ENCODE measurements at places on chromosomes 16 and 17.

GRCh38 chr16:87150681-87151280 is 166.4 kb downstream of the C16orf95 start:
- DNase-seq = no peak

DNA sequence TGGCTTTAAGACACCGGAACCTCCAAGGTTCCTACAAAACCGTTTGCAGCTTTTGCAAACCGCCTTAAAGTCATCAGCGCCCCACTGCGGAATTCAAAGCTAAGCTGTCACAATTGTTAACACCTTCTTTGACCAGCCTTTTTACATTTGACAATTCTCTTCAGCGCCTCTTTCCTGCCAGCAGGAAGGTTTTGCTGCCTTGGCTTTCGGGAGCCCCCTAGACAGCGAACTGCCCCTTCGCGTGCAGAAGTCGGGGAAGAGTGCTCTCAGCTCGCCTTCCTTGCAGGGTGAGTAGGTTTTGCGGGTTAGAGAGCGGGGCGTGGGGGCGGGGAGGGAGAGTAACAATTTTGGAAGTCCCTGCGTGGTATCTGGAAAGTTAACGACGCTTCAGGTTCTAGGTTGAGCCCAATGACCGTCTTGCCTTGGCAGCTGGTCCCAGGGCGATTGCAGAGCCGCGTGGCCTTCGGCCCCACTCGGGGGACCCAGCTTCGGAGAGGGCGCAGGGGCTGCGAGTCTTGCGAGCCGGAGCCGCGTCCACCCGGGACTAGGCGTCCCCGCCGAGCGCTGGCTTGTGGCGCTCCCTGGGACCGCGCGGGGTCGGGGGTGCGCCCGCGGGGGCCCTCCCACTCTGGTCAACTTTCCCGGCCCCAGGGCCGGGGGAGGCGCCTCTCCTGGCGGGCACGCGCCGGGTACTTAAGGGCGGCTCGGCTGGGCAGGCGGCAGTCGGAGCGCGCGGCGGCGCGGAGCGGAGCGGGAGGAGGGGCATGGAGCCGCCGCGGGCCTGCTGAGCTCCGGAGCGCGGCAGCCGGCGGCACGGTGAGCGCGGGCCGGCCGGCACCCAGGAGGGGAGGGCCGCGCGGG is at the start of gene HAS3:
Gene HAS3, plus strand, starts transcription at position 153 of the 861 bp plus-strand sequence. CDS start 3,743 bp downstream, outside the sequence.
- no peak for DNase-seq

DNA sequence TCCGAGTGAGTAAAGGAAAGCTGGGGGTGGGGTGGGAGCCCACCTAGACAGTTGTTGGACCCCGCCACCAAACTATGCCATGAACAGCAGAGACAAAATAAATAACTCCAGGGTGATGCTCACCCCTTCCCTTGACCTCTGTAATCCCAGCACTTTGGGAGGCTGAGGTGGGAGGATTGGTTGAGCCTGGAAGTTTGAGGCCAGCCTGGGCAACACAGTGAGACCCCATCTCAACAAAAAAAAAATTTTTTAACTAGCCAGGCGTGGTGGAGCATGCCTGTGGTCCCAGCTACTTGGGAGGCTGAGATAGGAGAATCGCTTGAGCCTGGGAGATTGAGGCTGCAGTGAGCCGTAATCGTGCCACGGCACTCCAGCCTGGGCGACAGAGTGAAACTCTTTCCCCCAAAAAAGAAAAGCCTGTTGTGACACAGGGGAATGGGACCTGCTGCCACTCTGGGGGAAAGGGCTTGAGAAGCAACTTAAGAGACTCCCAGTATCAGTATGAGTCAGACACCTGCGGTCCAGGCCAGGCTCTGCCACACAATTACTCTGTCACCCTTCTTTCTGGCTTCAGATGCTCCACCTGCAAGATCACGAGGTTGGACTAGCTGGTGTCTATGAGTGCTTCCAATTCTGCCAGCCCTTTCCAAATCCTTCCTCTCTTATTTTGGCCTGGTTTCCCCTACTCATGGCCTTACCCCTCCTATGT is 5.0 kb downstream of the SGCA start:
- no peak for DNase-seq

- no peak for DNase-seq
Observed at GRCh38 chr17:4479340-4479981, 19.2 kb upstream of the SPNS2 start.

DNA sequence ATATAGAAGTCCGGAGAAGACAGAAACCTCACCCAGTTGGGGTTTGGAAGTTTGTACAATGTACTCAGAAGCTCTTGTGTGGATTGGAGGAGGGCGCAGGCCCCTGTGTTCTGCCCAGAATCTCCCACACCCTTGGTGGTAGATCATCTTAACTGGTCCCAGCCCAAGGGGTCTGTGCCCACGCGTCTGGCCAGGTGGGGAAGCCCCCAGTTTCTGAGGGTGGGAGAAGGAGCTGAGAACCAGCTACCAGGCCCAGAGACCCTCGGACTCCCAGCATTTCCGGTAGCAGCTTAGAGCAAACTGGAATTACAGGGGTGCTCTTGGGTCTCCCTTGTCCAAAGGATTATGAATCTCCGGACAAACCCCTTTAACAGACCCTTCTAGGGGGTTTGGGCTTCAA is 2.3 kb upstream of the PPP1R9B start:
- DNase-seq = no peak

- DNase-seq = no peak
Observed at GRCh38 chr17:77821114-77821513, 137.4 kb upstream of the TNRC6C start.

- DNase-seq = no peak
Observed at GRCh38 chr17:38892083-38892482, 22.2 kb downstream of the LASP1 start.

- DNase-seq = no peak
Observed at GRCh38 chr16:31298958-31299357, 39.2 kb downstream of the ITGAM start.

- no peak for DNase-seq
Observed at GRCh38 chr16:78869492-78869891, 731.0 kb downstream of the MAF start.

DNA sequence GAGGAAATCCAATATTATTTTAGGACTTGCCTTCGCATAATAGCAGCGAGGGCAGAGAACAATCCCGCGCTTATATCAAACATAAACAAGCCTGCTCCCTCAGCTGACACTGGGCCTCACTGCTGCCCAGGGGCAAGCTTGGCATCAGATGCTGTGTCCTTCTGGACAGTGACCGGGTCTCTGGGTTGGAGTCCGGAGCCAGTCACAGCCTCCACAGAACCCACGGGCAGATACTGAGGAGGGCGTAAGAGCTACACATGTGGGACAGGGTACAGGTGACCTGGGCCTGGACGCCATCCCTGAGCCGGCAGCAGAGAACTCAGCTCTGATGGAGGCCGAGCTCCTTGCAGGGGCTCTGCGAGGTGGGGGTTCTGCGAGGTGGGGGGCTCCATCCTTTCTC is 14.7 kb upstream of the ZNF469 start:
- no peak for DNase-seq

DNA sequence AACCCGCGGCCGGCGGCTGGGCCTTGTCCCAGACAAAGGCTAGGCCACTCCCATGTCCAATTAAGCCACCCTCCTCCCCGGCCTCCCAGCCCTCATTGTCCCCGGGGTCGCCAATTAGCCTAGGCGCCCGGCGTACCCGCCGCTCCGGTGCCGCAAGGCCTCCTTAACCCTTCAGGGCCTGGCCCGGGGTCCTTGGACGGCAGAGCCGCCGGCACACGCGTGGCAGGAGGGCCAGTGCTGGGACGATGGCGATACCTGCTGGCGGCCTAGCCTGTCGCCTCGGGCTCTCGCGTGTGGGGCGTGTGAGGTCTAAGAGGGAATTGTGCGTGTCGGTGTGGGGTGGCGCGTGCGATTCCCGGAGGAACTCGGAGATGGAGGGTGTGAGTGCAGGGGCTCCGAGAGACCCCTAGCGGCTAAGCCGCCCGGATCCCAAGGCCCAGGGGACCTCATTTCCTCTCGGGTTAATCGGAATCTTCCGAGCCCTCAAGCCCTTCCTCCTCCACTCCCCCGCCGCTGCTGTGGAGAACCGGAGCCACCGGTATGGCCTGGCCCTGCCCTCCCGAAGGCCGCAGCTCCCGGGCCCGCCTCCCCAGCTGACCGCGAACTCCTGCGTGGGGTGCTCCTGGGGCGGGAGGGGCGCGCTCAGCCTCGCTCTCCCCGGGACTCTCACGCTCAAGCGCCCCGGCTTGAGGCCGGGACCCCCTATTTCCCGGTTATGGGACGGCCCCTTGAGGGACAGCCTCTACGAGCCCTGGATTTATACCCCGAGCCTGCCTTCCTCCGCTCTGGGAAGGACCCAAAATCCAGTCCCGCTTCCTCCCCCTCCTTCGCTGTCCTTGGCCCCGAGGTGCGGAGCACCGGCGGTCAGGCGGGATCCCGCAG is 11.9 kb downstream of the TBX2 start:
- DNase-seq = no peak

DNA sequence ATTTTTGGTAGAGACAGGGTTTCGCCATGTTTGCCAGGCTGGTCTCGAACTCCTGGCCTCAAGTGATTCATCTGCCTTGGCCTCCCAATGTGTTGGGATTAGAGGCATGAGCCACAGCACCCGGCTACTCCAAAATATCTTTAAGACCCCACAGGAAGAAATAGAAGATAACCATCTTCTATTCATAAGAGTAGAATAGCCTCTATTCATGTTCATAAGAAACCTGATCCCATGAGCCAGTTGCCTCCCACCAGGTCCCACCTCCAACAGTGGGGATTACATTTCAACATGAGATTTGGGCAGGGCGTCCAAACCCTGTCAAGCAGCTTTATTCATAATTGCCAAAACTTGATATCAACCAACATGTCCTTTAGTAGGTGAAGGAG is 13.9 kb upstream of the TMC7 start:
- no peak for DNase-seq
